ENCODE measurements at places on chromosomes 5 and 9.

DNA sequence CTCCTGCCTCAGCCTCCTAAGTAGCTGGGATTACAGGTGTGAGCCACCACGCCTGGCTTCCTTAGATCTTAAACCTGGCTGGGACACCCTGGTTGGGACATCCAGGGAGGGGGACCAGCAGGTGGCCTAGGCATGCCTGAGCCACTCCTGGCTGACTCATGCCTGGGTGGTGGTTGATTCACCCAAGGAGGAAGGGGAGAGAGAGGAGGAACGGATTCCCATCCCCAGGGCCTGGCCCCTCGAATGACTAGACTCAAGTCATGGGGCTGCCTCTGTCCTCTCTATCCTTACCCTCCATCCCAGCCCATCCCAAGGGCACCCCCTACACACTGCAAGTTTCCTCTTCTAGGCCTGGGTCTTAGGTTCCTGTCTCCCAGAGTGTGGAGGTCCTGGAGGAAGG lies 12.7 kb downstream of the EEIG1 start:
- DNase-seq, result no peak

- no peak for DNase-seq
Measured at GRCh38 chr5:110329955-110330525, 396.4 kb downstream of the TMEM232 start.

DNA sequence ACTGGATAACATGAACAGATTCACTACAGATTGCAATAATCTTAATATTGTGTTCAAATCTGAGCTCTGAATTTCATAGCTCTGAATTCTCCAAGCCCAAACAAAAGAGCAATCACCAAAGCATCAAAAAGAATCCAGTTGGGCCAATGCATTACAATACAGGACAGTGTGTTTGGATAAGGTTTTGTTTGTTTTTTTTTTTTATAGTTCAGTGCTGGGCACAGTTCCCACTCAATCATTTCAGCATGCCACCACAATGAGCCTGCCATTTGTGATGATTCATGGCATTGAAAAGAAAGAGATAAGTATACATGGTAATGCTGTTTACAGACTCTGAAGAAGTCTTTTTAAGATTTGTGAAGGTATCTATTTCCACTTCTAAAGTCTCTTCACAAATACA lies 1.7 kb upstream of the HTR1A start:
- DNase-seq, result no peak

GRCh38 chr5:127916885-127917573 lies 166.5 kb upstream of the SLC12A2 start:
- no peak for DNase-seq

All from omental fat pad (tissue), 4 donors.